ENCODE measurements at places on chromosomes 6 and 20. TPM values are rescaled to one million over a fixed set of nuclear protein-coding genes. Genes with fewer than 3 reads are reported as not detected.
A peak's percentile ranks its signal among the peaks of the same experiment; 100 is the strongest.

The OR2J3 gene
- not detected for total RNA-seq

The RSPH4A gene
- not detected for total RNA-seq

The ACOT8 gene
- 28.2 TPM for total RNA-seq

The VSX1 gene
- total RNA-seq: not detected

The ADGRF1 gene
- not detected for total RNA-seq

The TFAP2C gene
- total RNA-seq: not detected

The DZANK1 gene
- 18.0 TPM for total RNA-seq

The RMND1 gene
- 22.0 TPM for total RNA-seq

The UBE2C gene
- total RNA-seq: 222 TPM

The PIGU gene
- total RNA-seq: 27.7 TPM

DNA sequence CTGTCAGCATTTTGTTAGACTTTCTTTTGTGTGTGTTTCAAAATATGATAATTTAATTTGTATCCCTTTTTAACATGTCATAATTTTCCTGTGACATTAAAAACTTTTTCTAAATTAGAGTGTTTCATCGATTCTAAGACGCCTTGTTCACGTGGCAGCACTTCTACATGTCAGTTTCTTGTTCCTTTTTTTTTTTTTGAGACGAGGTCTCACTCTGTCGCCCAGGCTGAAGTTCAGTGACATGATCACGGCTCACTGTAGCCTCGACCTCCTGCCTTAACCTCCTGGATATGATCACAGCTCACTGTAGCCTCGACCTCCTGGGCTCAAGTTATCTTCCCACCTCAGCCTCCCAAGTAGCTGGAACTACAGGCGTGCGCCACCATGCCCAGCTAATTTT lies 27.6 kb upstream of the ADRM1 start:
- no peak for DNase-seq

GRCh38 chr6:95417856-95418255 lies 159.5 kb upstream of the MANEA start:
- DNase-seq: no peak

DNA sequence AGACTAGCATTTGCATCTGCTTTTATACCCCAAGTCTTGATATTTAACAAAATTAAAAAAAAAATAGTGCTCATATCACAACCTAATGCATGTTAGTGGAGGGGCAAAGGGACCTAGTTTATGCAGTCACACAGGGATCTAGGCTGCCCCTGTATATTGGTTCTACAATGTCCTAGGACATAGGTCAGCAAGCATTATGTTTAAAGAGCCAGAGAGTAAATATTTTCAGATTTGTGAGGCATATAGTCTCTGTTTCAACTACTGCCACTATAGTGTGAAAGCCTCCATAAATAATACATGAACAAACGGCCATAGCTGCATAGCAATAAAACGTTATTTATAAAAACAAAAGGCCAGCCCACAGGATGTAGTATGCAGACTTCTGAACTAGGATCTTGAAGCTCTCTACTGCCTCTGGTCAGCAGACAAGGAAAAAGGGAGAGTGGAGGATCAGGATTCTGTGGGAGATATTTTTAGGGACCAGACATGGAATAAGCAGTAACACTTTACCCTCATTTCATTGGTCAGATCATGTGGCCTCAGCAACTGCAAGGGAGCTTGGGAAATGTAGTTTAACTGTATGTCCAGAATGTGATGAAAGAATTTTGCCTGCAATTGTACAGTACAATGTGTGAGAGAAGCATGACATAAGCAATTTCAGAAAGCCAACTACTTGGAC lies 414.2 kb upstream of the SPTLC3 start:
- DNase-seq: no peak

GRCh38 chr6:135904666-135905065 lies 53.2 kb downstream of the PDE7B start:
- no peak for DNase-seq

DNA sequence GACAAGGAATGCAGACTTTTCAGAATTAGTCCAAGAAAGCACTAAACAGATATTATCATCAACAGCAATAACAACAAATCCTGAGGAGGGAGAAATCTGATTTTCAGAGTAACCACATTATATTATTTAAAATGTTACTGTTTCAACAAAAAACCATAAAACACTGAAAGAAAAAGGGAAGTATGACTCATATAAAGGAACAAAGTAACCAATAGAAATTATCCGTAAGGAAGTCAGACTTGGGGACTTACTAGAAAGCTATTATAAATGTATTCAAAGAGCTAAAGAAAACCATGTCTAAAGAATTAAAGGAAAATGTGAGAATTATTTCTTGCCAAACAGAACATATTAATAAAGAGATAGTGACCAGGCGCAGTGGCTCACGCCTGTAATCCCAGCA lies 98.1 kb downstream of the MYLK4 start:
- no peak for DNase-seq

DNA sequence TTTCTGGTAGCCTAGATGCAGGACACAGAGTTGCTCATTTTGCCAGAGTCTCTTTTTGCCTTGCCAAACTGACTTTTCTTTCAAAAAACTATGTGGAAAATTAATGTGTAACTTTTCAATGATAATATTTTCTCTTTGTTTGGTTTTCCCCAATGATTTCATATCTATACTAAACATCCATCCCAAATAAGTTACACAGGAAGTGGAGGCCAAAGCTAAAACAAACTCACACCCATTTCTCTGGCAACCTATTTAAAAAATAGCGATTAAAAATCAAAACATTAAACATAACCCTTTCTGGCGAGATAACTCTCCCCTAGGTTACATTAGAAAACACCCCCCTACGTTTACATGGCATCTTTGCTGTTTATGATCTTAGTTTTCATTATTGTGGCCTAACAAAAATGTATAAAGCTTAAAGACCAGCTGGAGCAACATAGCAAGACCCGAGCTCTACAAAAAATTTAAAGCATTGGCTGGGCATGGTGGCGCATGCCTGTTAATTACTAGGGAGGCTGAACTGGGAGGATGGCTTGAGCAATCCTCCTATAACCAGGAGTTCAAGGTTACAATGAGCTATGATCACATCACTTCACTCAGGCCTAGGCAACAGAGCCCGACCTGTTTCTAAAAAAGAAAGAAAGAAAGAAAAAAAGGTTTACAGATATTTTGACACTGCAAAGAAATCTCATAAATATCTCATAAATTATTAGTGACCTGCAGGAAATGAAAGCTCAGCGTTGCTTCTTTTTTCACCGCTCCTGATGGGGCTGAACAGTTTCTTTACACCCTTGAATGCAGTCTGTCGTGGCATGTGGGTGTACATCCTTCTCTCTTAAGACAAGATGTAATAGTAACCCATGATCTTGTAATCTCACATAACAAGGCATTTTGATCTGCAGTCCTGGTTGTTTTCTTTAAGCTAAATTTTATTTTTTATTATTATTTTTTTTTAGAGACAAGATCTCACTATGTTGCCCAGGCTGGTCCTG lies 32.8 kb upstream of the CEP85L start:
- DNase-seq: no peak

DNA sequence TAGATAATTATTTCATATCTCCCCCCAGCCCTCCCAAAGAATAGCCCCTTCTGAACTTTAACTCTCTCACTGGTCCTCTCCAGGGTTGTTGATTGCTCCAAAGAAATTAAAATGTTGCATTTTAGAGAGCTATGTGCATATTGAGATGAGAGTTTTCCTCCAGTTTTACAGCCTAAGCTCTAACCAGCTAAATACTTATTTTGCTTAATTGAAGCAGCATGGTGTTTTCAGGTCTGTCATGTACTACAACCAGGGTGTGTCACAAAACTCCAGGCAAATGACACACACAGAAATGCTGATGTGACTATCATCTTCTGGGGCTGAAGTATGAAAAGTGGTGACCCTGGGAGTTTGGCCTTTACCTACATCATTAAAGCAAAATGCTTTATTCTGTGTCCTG lies 196.8 kb upstream of the STXBP5 start:
- no peak for DNase-seq

DNA sequence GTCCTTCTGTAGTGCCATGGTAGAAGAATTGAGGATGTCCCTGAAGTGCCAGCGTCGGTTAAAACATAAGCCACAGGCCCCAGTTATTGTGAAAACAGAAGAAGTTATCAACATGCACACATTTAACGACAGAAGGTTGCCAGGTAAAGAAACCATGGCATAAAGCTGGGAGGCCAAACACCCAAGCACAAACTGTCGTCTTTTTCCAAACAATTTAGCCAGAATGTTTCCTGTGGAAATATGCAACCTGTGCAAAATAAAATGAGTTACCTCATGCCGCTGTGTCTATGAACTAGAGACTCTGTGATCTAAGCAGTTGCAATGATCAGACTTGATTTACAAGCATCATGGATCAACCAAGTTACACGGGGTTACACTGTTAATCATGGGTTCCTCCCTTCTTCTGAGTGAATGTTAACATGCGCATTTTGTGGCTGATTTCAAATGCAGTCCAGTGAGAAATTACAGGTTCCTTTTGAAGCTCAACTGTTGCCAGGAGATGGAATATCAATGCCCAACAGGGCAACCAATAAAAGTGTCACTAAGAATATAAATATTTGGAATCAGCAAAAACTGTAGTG lies 674.9 kb downstream of the GRIK2 start:
- DNase-seq: no peak

- no peak for DNase-seq
Observed at GRCh38 chr6:139988685-139989084, 614.2 kb upstream of the CITED2 start.

- no peak for DNase-seq
Observed at GRCh38 chr6:41682497-41683272, 44.4 kb downstream of the MDFI start.

DNA sequence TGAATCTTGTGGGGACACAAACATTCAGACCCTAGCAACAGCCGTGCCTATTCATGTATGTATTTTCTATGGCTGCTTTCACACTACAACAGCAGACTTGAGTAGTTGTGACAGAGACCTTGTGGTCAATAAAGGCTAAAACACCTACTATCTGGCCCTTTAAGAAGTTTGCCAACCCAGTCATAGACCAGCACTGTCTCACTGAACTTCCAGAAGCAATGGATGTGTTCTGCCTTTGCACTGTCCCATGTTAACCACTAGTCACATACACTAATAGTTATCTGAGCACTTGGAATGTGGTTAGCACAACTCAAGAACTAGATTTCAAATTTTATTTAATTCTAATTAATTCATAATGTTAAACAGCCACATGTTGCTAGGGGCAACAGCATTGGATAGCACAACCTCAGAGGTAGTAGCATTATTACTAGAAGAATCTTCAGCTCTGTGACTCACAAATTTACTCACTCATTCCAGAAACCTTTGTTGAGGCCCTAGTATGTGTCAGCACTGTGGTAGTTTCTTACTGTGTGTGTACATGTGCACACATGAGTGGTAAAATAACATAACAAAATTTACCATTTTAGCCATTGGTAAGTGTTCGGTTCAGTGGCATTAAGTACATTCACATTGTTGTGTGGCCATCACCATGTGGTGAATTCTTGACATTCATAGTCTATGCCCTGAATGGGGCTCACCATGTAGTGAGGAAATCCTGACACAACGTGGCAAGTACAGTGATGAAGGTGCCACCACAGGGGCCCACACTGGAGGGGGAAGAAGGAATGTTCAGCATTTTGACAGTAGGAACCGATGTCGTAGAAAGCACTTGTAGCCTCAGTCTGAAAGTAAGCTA lies 107.3 kb downstream of the CEP57L1 start:
- DNase-seq: no peak

- no peak for DNase-seq
Observed at GRCh38 chr6:167664678-167665660, 161.7 kb upstream of the AFDN start.

GRCh38 chr6:169868458-169868857 lies 117.0 kb downstream of the ERMARD start:
- DNase-seq: peak; percentile 83

- DNase-seq: no peak
Observed at GRCh38 chr6:125745281-125746018, 4.0 kb upstream of the HEY2 start.

- peak; percentile 46 for DNase-seq
Observed at GRCh38 chr6:111487661-111488060, 4.6 kb upstream of the REV3L start.

DNA sequence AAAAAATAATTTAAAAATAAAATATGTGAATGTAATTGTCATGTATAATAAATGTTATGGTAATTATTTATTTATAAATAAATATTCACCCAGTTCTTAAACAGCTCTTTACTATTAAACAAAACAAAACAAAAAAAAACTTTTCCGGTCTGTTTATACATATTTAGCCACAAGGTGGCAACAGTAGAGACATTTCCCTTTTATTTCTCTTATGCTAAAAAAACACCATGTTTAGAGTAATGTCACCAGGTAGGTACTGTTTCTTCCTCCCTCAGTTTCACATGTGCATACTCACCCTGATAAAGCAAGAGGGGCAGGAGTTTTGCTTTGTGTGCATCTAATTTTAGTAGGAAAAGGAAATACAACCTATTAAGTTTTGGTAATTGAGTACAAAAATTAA lies 610.4 kb upstream of the IMPG1 start:
- DNase-seq: peak; percentile 16

DNA sequence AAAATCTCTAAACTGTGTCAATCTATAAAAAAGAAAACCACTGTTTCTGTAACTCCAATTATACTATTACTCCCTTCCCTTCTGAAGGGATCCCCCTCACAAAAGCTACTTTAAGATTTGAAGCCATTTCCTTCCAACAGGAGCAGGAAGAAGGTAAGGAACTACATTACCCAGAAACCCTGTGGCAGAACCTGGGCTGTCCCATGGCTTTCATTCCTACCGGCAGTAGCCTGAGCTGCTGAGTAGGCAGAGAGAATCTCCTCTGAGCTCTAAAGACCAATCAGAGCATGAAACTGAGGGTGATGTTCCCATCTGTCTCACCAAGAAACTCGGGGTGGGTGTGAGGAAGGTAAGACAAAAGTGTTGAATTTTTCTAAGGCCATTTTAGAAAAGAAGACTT lies 108.0 kb upstream of the LRFN2 start:
- DNase-seq: no peak

GRCh38 chr20:41141153-41141815 lies 3.9 kb downstream of the PLCG1 start:
- peak; percentile 74 for DNase-seq

- no peak for DNase-seq
Observed at GRCh38 chr6:160387916-160388643, 39.9 kb downstream of the SLC22A3 start.

- DNase-seq: no peak
Observed at GRCh38 chr20:11001764-11002540, 328.2 kb upstream of the JAG1 start.
